ENCODE measurements at places on chromosomes 3 and 15.

GRCh38 chr3:138118612-138119422 is 3.4 kb upstream of the DZIP1L start:
- peak; percentile 24 for DNase-seq

GRCh38 chr15:100438570-100438969 is 90.2 kb downstream of the CERS3 start:
- DNase-seq = no peak

- no peak for DNase-seq
Measured at GRCh38 chr3:23657647-23658046, 148.1 kb upstream of the UBE2E1 start.

- no peak for DNase-seq
Measured at GRCh38 chr15:28027714-28028076, 71.4 kb downstream of the OCA2 start.

GRCh38 chr3:81723732-81724313 is 37.6 kb downstream of the GBE1 start:
- no peak for DNase-seq

- no peak for DNase-seq
Measured at GRCh38 chr15:71708051-71708429, 102.3 kb upstream of the NR2E3 start.

GRCh38 chr15:64828985-64829384 is 3.5 kb upstream of the PIF1 start:
- DNase-seq = no peak

DNA sequence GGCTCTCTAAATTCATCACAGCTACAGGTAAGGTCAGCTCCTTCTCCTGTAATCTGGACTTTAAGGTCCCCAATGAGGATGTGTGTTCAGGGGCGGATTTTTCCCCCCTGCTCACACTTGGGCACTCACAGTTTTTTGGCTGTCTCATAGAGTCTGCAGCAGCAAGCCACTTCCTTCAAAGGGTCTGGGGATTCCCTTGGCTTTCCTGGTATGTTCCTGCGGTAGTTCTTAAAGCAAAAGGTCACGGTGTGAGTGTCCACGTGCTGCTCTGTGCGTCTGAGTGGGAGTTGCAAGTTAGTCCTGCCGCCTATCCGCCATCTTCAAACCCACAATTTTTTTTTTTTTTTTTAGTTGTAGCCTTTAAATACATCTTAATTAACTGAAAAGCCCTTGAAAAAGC is 15.4 kb upstream of the CFAP20DC start:
- no peak for DNase-seq

- DNase-seq = no peak
Measured at GRCh38 chr3:137134431-137134830, 176.6 kb downstream of the IL20RB start.

DNA sequence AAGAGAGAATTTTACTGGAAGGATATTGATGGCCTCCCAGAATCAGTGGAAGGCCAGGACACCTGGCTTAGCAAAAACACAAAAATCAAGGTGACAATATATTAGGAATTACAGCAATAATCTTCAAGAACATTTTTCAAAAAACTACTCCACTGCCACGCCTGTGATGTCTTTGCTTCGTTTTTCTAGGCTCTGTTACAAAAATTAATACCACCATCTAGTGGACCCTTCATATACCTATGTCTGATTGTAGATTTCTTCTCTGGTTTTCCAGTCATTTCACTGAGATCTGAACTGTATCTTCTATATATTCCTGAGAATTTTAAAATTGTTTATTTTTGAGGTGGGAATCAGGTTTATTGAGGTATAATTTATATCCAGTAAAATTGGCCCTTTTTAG is 5.6 kb upstream of the SLC33A1 start:
- no peak for DNase-seq

DNA sequence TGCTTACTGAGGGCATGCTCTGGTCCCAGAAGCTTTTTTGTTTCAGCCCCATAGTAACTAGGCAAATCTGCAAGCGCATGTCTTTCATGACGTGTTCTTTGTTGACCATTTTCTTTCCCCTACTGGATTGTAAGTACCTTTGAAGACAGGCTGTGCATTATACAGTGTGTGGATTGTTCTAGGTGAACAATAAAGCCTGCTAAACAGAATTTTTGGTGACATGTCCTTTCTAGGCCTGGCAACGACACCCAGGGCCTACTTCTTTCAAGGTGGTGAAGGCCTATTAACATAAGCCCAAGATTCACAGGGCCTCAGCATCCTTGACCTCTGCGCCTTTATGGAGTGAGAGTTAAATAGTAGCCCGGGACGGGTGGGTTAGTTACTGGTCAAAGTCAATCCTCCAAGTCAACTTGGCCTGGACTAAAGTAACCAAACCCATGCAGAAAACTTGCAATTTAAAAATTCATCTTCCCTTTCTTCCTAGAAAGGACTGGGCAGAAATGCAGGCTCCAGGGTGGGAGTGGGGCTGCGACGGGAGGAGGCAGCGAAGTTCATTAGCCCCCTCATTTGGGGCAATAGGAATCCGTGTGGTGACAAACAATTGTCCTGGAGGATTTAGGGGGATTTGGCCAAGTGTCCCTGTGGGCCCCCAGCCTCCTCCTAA is 37.6 kb upstream of the TRIM71 start:
- no peak for DNase-seq

DNA sequence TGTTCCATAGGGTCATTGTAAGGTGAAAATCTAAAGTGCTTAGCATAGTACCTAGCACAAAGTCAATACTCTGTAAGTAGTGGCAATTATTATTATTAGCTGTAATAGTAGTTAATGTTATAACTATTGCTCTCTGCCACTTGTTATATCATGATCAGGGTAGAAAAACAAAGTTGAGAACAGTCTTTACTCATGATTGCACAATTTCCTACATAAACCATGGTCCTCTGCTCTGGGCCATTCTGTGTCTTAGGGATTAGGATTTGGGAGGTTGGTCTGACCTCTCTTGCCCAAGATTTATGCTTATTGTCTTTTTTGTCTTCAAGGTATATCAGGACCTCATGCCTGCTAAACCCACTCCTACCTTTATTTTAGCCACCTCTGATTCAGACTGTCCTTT is 4.3 kb upstream of the LRRC58 start:
- DNase-seq = no peak

GRCh38 chr3:41112466-41112865 is 86.8 kb upstream of the CTNNB1 start:
- no peak for DNase-seq

DNA sequence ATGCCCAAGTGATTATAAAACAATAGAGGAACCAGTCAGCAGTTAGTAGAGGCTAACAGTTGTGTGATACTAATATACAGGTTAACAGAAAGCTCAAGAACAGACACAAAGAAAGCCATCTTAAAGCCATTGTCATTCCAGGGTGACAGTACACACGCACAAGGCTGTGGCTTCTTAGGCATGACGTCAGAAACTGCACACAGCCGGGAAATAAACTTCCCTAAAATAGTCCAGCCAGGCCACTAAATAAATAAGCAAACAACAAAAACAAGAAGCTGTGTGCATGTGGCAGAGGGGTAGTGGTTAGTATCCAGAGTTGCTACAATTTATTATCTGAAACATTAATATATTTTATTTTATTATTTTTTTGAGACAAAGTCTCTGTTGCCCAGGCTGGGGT is 49.8 kb downstream of the PPCDC start:
- DNase-seq = no peak

- DNase-seq = no peak
Measured at GRCh38 chr15:87628311-87628710, 628.2 kb downstream of the NTRK3 start.

DNA sequence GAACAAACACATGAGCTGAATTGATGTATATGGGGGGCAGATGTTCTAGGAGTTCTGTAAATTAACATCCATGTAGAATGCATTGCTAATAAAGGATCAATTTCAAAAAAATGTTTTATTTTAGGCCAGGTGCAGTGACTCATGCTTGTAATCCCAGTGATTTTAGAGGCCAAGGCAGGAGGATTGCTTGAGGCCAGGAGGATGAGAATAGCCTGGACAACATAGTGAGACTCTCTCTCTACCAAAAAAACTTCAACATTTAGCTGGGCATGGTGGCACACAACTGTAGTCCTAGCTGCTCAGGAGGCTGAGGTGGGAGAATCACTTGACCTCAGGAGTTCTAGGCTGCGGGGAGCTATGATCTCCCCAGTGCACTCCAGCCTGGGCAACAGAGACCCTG is 6.5 kb upstream of the NUP210 start:
- DNase-seq = no peak

DNA sequence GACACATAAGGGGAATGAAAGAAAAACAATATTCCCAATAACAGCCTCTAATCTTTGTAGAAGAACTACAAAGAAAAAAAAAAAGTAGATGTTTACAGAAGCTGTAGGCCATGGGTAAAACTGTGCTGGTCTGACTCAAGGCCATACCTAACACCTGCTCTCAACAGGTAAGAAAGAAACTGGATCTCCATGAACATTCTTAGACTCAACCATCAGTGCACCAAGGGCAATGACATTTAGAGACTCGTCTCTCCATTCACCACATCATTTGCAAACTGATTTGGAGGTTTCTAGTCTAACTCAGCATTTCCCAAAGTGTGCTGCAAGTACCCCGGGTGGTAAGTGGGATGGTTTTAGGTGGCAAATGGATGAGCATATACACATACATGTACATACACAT is 164.2 kb downstream of the FOXP1 start:
- DNase-seq = no peak

DNA sequence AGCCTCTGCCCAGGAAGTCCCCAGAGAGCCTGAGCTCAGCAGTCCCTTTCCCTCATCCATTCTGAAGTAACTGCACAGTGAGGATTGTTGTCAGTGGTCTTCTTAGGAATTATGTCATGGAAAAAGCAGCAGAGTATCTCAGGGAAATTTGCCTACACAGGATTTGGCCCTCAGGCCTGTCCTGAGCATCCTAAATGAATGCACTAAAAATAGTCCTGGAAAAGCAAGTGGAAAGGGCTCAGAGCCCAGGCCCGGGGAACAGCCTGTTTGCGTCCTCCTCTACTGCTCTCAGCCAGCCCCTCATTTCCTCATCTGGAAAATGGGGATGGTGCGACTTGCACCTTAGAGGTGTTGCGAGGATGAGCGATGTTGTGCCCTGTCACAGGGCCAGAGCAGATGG is 21.6 kb downstream of the LYSMD4 start:
- no peak for DNase-seq

- no peak for DNase-seq
Measured at GRCh38 chr15:66323312-66323928, 30.1 kb downstream of the DIS3L start.

GRCh38 chr15:65885668-65886218 is 16.5 kb downstream of the RAB11A start:
- no peak for DNase-seq

DNA sequence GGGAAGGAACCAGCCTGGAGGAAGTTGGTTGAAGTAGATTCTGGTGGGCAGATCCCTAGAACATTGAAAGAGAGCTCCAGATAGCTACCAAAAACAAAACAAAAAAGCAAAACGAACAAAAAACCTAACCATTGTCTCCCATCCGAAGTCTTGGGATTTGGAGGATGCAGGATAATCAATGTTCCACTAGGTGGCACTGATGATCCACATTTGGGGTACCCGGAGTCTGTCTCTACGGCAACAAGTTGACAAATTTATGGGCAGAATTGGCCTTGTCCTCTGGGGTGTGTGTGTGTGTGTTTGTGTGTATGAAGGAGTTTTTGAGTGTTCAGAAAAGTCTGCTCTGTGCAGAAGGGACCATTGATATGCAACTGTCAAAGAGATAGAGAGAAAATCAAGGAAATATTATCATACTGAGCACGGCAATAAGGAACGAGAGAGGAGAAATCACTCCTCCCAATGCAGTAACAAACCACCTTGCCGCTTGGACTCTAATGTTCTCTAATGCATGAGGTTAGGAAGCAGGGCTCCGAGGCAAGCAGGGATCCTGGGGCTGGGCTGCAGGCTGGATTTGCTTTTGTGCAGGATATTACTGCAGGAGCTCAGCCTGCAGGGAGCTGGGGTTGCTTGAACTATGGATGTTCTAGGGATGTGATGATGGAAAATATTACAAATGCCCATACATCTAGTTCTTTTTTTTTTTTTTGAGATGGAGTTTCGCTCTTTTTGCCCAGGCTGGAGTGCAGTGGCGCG is 59.8 kb upstream of the KLHL25 start:
- no peak for DNase-seq

Data from NCI-H510A (cell line).